ENCODE measurements at places on chromosomes 1 and 21.

DNA sequence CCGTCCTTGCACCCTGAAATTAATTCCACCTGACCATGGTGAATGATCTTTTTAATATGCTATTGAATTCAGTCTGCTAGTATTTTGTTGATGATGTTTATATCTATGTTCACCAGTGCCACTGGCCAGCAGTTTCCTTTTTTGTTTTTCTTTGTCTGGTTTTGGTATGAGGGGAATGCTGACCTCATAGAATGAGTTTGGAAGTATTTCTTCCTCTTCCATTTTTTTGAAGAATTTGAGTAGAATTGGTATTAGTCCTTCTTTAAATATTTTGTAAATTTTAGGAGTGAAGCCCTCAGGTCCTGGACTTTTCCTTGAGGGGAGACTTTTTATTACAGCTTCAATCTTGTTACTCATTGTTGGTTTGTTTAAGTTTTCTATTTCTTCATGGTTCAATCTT is 231.6 kb downstream of the MRPL39 start:
- no peak for DNase-seq

- DNase-seq: no peak
Measured at GRCh38 chr1:109239047-109239408, 10.3 kb upstream of the CELSR2 start.

GRCh38 chr21:38486221-38486620 is 12.1 kb downstream of the ERG start:
- no peak for DNase-seq

DNA sequence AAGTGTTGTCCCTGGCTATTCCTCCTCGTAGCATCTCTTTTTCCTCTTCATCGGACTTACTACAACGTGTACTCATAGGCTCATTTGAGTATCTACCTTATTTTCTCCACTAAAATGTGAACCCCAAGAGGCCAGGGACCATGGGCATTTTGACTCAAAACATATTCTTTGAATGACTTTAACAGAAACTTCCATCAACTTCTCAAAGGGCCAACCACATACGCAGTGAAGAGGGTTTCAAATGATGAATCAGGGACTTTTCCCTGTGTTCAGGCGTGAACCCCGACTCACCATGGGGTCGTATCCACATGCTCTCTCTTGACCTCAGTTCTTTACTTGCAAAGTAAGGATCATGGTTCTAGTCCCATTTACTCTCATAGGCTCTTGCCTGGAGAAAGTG is 20.2 kb upstream of the GPR137B start:
- DNase-seq: no peak

DNA sequence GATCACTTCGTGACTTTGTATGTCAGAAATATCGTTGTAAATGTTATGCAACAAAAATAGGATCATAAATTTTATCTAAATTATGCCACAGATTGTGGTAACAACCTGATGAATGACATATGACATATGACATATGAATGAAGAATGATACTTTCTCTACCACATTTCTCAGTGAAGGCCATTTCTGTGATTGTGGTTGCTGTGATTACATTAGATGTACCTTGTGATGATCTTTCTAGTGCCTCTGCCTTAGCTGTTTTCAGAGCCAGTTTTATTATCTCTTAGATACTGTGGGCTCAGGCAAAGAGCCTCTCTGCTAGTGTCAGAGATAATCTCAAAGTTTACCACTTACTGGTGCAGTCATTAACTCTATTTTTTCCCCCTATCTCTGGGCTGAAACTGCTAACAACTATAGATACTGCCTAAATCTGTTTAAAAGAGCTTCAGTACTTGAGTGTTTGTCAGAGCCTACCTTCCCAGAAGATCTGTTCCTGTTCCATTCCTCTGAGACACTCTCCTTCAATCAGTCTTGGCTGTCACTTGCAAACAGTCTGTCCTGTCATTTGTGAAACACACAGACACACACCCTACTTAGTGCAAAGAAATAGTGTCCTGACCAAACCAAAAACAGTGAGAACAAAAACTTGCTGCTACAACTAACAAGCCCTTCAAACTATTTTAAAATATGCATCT is 55.5 kb downstream of the HMCN1 start:
- DNase-seq: no peak

DNA sequence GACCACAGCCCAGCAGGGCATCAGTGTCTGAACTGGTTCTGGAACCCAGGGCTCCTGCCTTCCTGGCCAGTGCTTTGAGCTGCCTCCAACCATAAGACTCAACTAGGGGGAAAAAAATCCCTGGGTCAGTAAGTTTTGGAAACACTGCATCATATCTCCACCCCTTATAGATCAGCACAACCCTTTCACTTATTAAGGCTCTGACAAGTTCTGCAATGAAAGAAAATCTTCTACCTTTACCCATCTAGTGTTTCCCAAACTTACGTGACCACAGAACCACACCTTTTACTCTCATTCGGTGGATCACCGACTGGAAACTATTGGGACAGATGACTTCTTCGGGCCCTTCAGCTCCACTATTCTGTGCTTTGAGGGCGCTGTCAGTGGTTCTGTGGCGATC is 78.4 kb upstream of the TMEM51 start:
- DNase-seq: no peak

DNA sequence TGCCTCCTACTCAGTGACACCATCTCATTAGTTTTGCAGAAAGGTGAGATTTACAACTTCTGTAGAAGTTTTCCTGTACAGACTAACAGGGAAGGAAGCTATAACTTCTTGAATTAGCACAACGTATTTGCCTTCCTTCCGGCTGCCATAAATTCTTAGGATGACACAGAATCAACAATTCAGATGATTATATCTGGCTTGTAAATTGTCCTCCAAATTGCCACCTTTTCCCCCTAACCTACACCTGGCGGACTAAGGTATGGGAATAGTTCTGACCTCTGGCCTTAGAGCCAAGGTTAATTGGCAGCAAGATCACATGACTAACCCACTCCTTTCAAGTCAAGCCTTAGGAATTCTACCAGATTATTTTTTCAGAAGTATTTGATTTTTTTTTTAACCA is 284.3 kb downstream of the LMO4 start:
- no peak for DNase-seq

DNA sequence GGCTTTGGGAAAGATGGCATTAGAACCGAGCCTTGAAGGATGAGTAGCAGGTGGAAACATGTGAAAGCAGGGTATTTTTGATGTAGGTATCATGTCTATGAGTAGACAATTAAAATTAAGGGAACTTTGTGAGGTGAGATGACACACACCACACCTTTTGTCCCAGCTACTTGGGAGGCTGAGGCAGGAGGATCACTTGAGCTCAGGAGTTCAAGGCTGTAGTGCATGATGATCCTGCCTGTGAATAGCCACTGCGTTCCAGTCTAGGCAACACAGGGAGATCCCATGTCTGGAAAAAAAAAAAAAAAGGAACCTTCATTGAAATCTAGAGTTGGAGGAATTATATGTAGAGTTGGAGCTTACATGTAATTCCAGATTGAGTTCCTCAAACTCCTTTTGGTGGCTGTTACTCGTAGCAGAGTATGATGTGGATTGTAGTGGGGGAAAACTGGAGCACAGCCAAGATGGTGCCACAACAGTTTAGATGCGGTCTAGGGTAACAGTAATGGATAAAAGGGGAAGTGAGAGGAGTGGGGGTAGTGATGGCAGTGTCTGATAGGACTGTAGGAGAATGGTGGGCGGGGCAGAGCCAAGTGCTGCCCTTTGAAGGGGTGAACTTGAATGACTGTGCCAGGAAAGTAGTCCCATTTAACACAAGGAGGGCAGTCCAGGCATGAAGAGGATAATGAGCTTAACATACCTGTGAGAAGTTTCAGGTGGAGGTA is 17.4 kb downstream of the AK4 start:
- peak; percentile 63 for DNase-seq

DNA sequence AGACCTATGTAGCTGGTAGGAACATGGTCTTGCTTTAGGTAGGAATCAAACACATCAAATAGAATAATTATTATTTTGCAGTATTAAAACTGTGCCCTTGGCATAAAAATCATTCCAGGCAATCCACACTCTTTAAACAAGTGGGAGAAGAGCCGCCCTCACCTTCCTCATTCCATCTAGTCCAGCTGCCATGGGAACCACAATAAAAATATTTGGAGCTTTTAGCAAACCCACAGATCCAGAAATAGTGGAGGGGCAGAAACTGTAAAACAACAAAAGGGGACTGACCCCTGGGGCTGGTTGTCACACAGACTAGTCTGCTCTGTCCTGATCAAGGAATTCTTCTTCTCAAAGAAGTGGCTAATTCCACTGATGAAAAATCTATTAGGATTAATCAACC is 61.6 kb downstream of the PTPRC start:
- no peak for DNase-seq

- no peak for DNase-seq
Measured at GRCh38 chr21:29166853-29167252, 36.4 kb downstream of the MAP3K7CL start.

DNA sequence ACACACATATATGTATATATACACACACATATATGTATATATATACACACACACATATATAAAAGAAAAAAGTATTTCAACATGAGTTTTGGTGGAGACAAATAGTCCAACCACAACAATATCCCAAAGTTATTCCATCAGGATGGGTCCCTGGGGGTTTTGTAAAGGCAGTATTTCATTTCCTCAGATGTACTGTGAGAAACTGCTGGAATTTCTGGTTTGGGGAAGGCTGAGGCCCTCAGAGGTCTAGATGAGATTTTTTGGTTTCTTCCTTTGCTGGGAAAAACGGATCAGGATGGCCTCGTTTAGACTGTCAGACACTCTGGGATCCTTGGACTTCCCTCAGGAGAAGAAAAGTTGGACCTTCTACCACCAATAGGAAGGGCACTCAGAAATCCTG is 36.5 kb upstream of the TENT5B start:
- no peak for DNase-seq

GRCh38 chr1:222704260-222704659 is 8.0 kb downstream of the AIDA start:
- DNase-seq: no peak

DNA sequence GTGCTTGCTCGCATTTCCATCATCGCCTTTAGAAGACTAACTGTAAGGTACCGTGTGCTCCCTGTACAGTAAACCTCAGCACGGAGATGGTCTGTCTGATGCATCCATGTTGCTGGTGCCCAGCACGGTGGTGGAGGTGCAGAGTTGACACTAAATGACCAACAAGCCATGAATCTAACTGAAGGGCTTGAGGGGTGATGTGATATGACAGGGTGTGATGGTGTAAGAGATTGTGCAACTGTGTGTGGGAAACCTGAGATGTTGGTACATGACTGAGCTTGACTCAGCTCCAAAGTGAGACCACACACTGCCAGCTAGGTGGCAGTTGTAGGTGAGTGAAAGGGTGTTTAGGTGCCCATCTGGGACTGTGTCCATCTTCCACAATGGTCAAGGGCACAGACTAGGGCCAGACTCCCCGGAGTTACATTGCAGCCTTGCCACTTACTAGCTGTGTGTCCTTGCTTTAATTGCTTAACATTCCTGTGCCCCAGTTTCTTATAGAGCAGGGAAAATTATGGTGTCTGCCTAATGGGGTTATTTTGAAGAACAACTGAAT is 21.4 kb downstream of the SLC2A1 start:
- no peak for DNase-seq

GRCh38 chr21:44331650-44332307 is 7.4 kb downstream of the CFAP410 start:
- no peak for DNase-seq

- no peak for DNase-seq
Measured at GRCh38 chr1:67956116-67956515, 94.3 kb downstream of the DIRAS3 start.

DNA sequence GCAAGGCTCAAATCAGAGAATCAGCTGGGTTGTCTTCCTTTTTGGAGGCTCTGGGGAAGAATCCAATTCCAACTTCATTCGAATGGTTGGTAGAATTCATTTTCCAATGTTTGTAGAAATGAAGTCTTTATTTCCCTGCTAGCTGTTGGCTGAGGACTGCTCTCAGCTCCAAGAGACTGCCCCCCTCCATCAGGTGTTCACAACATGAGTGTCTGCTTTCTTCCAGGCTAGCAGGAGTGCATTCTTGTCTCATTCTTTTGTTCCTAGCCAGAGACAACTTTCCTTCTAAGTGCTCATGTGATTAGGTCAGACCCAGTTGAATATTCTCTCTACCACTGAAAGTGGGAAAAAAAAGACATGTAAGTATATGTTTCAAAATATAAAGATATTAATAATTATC is 95.2 kb downstream of the HLX start:
- no peak for DNase-seq

DNA sequence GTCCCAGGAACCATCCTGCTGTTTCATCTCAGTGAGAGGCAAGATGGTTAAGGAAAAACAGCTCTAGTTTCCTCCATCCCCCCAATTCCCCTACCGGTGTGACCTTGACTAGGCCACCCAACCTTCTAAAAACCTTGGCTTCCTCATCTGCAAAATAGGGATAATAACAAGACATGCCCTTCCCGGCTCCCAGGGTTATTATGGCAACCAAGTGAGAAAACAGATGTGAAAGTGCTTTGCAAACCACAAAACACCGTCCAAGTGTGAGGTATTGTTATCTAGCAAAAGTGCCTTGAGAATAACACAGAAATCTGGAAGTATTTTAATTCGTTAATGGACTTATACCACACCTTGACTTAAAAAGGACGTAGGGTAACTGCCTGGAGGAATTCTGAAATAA is 62.7 kb downstream of the ITPKB start:
- no peak for DNase-seq

DNA sequence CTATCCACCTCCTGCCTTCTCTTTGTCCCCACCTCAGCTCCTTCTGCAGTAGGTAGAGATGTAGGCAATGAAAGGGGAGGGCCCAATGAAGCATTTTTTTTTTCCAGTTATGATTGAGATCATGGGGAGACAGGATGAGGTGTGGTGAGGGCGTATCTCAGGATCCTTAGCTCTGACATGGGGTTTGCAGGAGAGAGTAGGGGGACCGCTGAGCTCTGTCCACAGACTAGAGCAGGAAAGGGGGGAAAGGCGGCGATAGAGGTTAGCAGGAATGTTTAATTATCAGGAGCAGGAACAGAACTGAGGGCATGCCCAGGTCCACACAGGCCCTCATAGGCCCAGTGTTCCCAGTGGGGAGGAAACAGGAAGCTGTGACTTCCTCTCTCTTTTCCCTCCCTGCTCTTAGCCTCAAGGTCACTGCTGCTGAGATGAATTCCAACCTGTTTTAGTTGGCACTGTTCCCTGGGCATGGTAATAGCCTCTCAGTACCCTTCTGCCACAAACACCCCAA is 901 bp upstream of the RXFP4 start:
- DNase-seq: no peak

GRCh38 chr1:234605983-234606783 is 3.8 kb downstream of the IRF2BP2 start:
- DNase-seq: no peak

GRCh38 chr1:150895618-150896017 is 8.7 kb downstream of the CTXND2 start:
- DNase-seq: no peak

Measured in H9 (cell line).